ENCODE measurements at places on chromosomes 7 and 10.

- DNase-seq: no peak
Measured at GRCh38 chr10:23310404-23310803, 34.2 kb downstream of the C10orf67 start.

DNA sequence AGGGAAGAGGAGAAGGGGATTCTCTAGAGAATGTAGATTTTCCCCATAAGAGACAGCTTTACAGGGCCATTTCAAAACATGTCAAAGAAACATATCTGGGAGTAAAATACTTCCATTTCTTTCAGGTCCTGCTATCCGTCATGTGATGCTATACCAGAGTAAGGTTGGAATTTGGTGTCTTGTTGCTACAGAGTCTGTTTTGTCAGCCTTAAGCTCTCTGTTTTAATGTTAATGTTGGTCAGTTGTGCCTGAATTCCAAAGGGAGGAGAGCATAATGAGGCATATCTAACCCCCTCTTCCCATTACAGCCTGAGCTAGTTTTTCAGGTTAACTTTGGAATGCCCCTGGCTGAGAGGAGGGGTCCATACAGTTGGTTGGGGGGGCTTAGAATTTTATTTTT is 94.7 kb upstream of the CCDC71L start:
- no peak for DNase-seq

DNA sequence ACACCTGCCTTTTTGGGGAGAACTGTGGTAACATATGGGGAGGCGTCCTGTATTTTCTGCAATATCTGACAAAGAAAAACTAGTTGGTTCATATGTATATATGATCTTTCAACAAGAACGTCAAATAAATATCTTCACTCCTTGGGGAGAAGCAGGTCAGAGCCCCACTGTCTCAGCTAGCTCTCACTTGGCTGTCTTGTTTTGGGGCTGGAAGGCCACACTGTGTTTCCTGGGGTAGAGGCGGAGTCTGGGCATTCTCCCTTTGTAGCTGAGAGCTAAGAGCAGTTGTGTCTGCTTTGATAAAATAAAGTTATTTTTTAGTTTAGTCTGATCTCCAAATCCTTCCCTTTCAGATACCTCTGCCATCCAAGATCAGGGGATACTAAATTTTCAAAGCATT is 83.9 kb upstream of the IGFBP3 start:
- DNase-seq: no peak

DNA sequence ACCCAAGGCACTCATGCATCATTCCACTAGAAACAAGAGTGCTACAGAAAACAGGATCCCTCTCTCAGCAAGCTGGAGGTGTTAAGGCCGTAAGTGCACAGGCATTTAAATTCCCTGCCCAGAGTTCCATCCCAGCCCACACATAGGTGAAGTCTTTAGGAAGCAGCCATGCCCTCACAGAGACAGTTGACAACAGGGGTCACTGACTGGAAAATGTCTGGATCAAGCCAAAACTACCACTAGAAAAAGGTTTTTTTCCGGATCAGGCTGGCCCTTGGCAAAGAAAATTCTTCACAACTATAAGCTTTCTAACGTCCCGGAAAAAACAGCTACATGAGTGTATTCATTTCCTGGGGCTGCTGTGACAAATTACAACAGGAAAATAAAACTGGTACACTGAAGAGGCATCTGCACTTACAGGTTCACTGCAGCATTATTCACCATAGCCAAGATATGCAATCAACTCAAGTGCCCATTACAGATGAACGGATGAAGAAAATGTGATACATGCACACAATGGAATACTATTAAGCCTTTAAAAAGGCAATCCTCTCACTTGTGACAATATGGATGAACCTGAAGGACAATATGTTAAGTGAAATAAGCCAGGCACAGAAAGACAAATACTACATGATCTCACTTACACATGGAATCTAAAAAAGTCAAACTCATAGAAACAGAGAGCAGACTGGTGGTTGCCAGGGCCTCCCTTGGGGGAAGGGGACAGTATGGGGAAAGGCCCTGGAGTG is 52.5 kb downstream of the SLC25A13 start:
- no peak for DNase-seq

DNA sequence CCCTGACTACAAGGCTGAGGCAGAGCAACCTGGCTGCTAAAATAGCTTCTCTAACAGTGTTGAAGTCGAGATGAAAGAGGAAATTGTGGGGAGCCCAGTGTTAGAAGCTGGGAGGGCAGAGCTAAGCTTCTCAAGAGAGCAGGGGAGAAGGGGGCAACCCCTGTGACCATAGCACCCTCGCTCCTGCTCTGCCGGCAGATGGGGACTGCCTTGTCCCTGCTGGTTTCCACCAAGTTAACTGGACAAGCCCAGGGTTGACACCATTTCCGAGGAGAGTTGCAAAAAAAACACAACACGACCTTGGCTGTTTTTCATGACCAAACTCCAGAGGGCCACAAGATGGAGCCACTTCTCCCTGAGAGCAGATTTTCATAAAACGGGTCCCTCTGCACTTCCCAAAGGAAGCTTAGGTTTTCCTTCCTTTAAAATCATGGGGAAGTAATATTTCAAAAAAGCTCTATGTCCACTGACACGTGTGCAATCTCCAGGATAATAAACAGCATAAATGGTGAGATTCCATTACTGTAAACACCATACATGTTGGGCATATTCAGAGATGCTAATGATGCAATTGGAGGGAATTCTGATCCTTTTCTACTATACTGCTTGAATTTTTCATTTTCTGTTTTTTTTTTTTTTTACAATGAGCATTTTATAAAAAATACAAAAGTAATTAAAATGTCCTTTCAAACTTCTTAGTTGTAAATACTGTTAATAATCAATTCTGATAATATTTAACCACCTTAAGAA is 140.4 kb downstream of the PIP4K2A start:
- peak; percentile 9 for DNase-seq

GRCh38 chr7:42091461-42092291 is 145.3 kb downstream of the GLI3 start:
- DNase-seq: no peak

DNA sequence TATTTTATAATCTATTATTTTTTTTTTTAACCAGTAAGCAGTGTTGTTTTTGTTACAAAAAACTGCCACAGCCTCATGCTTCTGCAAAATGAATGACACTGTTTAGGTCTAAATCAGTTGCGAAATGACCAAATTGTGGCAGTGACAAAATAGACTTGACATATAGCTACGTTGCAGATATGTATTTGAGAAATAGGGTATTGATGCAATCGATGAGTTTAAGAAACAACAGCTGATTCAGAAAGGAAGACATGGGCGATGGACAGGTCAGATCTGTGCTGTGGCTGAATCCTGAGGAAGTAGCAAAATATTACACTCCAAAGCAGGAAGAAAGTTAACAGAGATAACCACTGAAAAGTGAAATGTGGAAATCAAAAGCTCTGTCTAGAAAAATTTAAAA is 89.0 kb upstream of the STEAP4 start:
- no peak for DNase-seq

- no peak for DNase-seq
Measured at GRCh38 chr10:546971-547590, 142.4 kb downstream of the DIP2C start.

DNA sequence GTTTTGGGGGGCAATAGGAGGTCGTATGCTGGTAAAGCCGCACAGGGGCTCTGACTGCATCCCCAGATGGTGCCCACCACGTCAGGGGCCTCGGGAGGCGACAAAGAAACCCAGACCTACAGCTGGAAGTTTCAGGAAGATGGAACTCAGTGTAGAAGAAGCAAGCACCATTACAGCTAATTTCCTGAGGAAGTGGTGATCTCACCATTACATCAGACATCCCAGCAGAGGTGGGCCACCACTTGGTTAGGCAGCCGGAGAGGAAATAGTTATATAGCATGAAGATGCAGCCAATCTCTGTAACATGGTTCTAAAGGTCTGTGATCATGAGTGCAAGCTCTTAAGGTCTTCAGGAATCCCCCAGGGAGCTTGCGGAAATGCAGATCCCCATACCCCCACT is 127.3 kb upstream of the PCBD1 start:
- no peak for DNase-seq

DNA sequence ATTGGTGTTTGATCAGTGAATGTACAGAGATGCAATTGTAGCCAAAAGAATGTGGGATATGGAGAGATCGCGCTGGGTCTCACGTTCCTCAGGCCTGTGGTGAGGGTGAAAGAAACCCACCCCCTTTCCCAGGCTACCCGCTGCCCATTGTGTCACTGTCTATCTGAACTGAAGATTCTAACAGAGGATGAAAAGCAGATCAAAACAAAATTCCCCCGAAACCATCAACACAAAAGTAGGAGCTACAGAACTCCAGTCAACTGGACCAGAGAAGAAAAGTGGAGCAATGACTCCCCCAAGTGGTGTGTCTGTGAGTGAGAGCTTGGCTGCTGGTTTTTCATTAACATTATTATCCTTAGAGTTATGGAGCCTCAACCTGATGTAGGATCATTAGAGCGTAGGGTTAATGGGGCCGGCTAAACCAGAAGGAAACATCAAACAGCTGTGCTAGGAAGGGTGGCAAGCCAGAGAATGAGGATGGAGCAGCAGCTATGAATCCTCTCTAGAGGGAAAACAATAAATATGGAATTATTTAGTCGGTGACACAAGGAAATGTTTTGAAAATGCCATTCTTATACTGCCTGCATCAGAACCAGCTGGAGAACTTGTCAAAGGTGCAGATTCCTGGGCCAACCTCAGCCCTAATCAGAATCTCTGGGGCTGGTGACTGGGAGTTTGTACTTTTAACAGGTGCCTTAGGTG is 38.3 kb downstream of the AKR1B1 start:
- DNase-seq: peak; percentile 73

GRCh38 chr7:64619705-64620104 is 46.2 kb upstream of the ZNF107 start:
- DNase-seq: no peak

All from M059J (cell line).